ENCODE measurements at places on chromosomes 5 and 9. TPM values are rescaled to one million over a fixed set of nuclear protein-coding genes. Genes with fewer than 3 reads are reported as not detected.

The COL23A1 gene
- 5.7 TPM for total RNA-seq

The EMB gene
- 166 TPM for total RNA-seq

The GPR150 gene
- total RNA-seq: 0.51 TPM

The GADD45G gene
- not detected for total RNA-seq

The ANXA6 gene
- 387 TPM for total RNA-seq

The GGTA1 gene
- total RNA-seq: not detected

The FGF1 gene
- not detected for total RNA-seq

The MLANA gene
- total RNA-seq: not detected

All from Karpas-422 (cell line).